Activated CD4-positive, alpha-beta T cell treated with anti-CD3 and anti-CD28 coated beads for 48 hours (primary cell): ENCODE measurements at places on chromosomes 6 and 20.

- no peak for DNase-seq
Measured at GRCh38 chr6:9761220-9761619, 653.7 kb downstream of the TFAP2A start.

DNA sequence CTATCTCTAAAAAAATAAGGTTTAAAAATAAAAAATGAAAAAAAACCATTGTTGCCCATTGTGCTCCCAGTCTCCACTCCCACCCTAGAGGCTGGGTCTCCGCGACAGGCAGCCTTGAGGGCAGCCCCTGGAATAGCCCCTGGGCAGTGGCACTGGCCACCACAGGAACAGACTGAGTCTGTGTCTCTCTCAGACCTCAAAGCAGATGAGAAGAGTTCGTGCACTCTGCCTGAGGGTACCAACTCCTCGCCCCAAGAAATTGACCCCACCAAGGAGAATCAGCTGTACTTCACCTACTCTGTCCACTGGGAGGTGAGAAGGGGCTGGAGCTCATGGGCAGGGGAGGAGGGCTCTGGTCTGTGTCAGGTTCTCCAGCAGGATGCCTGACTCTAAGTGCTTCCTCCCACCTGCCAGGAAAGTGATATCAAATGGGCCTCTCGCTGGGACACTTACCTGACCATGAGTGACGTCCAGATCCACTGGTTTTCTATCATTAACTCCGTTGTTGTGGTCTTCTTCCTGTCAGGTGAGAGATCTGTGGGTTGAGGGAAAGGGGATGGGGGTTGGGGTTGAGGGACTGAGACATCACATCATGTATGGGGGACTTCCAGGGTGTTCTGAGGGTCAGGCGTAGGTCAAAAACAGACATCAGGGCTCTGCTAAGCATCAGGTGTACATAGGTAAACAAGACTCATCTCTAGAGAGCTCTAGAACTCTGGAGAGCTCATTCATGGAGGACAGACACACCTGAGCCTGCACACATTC lies 35.6 kb downstream of the TM9SF4 start:
- no peak for DNase-seq

GRCh38 chr20:50127587-50128519 lies 14.9 kb upstream of the UBE2V1 start:
- no peak for DNase-seq

GRCh38 chr6:21648475-21649050 lies 55.0 kb downstream of the SOX4 start:
- no peak for DNase-seq

- peak; percentile 53 for DNase-seq
Measured at GRCh38 chr20:29873946-29874345, 1383.5 kb upstream of the DEFB115 start.

DNA sequence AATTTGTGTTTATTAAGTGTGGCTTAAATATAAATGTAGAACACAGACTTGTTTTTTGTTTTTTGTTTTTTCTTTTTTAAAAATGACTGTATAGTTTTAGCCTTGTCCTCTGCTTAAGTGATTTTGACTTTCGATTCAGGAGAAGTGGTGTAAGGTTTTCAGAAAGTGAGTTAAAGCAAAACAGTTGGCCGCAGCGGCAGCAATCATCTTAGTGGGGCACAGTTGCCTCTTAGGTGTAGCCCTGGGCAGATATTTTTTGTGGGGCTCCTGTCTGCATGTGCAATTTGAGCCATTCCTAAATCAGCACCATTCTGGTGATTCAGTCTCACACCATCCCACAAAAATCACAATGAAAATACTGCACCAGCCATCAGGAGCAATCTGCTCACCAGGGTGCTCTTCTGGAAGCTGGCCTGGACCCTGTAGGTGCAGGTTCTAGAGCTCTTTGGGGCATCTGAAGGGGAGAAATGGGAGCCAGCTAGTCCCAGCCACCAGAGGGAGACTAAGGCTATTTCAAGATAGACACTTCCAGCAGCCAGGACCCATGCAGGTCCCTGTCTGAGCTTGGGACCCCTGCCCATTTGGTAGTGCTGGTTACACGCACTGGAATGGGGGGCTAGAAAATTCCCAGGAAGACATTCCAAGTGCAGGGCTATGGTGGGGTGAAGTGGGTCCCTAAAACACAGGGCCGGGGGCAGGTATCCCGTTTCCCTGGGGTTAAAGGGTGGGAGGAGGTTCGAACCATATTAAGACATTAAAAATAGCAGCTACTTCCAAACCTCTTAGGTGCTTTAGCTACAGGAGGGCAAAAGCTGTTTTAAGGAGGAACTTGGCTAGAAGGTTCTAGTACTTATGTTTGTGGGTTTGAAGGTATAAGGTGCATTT lies 156.6 kb downstream of the NFATC2 start:
- DNase-seq, result peak; percentile 22

DNA sequence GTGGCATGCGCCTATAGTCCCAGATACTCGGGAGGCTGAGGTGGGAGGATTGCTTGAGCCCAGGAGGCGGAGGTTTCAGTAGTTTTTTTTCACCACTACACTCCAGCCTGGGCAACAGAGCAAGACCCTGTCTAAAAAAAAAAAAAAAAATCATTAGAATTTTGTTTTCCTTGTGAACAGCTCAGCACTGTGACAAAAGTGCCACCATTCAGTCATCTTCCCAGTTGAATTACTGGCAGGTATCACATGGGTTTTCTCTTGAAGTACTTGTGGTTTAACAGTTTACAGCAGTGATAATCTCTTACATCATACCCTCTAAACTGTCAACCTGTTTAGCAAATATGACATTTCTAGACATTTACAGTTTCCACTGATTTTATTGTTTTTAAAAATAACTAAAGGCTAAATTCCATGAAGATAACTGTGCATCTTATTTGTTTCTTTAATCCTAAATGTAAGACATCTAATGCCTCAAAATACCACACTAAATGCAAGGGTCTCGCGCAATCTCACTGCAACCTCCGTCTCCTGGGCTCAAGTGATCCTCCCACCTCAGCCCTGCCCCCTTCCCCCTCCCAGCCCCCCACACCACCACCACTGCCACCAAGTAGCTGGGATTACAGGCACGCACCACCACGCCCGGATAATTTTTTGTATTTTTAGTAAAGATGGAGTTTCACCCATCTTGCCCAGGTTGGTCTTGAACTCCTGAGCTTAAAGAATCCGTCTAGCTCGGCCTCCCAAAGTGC lies 7.0 kb downstream of the TRPC4AP start:
- DNase-seq, result no peak

DNA sequence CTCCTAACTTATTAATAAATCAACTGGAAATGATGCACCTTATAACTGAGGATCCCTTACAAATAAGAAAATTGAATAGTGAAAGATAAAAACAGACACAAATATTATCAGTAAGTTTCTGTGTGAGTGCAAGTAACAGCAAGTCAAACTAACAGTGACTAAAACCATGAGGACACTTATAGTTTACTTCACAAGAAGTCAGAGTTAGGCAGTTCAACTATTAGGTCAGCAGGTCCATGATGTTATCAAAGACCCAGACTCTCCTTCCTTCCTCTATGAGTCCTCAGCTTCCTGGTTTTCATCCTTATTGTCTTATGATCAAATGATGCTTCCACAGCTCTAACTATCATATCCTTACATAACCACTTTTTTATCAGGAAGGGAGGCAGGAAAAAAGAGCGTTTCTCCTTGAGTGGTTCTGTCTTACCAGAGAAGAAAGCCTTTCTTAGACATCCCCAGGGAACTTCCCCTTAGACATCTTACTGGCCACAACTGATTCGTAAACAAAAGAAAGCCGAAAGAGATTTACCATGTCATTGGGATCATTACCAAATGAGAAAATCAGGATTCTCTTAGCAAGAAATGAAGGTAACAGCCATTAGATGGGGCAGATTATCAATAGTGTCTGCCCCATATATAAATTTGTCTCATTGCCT lies 114.3 kb upstream of the LRFN2 start:
- DNase-seq, result no peak

DNA sequence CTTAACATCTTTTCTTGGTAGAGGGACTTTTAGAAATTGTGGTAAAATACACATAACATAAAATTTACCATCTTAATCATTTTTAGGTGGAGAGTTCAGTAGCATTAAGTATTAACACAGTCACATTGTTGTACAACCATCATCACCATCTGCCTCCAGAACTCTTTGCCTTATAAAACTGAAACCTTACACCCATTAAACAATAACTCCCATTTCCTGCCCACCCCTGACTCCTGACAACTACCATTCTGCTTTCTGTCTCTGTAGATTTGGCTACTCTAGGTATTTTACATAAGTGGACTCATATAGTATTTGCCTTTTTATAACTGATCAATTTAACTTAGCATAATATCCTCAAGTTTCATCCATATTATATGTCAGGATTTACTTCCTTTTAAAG lies 88.7 kb downstream of the ZHX3 start:
- no peak for DNase-seq
